ENCODE measurements at places on chromosomes 7 and 10.
A peak's percentile ranks its signal among the peaks of the same experiment; 100 is the strongest.

GRCh38 chr7:24783698-24784097 lies 26.4 kb upstream of the GSDME start:
- DNase-seq: no peak

DNA sequence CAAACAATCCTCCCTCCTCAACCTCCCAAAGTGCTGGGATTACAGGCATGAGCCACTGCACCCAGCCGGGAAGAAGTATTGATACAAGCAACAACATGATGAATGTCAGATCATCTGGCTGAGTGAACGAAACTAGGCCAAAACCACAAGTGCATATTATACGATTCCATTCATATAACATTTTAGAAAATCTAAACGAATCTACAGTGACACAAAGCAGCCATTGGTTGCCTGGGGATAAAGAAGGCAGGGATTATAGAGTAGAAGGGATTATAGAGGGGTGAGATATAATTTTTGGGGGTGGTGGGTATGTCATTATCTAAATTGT lies 11.5 kb upstream of the RHBDD2 start:
- DNase-seq: no peak

DNA sequence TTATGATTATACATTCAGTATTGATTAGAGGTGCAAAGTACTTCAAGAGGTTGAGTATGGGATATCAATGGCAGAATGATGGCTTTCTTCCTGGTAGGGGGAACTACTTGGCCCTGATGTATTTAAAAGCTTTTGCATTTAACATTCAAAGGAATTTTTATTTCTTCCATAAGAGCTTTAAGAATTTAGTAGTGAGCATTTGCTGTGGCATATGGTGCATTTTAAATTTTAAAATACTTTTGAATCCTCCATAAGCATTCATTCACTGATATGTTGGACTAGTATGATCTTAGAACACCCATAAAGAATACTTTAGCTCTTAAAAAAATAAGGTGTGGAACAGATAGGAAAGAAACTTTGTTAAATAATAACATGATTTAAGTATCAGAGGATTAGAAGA lies 191.9 kb upstream of the PPP1R3A start:
- DNase-seq: no peak

- DNase-seq: no peak
Measured at GRCh38 chr10:11036424-11037011, 18.8 kb downstream of the CELF2 start.

DNA sequence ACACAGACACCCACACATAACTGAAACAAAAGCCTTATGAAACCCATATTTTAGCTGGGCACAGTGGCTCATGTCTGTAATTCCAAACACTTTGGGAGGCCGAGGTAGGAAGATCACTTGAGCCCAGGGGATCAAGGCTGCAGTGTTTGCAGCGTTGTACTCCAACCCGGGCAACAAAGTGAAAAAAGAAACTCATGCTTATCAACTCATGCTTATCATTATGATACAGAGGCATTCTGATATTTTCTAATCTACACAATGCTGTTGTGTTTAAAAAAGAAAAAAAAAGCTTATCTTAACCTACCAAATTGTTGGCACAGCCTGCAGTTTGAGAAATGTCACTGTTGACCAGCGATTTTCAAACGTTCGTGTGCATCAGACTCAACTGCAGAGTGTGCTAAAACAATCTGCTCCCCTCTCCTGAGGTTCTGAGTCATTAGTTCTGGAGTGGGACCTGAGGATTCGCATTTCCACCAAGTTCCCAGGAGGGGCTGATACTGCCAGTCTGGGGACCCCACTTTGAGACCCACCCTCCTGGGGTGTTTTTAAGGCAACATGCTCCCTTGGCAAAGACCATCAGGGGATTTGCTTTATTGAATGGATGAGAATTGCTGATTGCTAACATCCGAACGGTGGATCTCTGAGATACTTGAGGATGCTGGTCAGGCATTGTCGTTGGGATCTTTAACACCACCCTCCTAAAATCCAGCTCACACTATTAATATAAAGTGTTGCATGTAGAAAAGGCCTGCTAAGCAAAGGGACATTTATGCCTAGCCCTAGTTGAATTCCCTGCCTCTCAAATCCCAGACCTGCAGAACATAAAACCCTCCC lies 16.2 kb downstream of the CHST3 start:
- DNase-seq: no peak

- DNase-seq: no peak
Measured at GRCh38 chr7:108316708-108317107, 139.5 kb downstream of the NRCAM start.

- no peak for DNase-seq
Measured at GRCh38 chr7:12025246-12025645, 185.8 kb upstream of the TMEM106B start.

- DNase-seq: no peak
Measured at GRCh38 chr10:67770537-67770936, 67.5 kb downstream of the DNAJC12 start.

- DNase-seq: no peak
Measured at GRCh38 chr7:498678-499641, 20.7 kb downstream of the PDGFA start.

DNA sequence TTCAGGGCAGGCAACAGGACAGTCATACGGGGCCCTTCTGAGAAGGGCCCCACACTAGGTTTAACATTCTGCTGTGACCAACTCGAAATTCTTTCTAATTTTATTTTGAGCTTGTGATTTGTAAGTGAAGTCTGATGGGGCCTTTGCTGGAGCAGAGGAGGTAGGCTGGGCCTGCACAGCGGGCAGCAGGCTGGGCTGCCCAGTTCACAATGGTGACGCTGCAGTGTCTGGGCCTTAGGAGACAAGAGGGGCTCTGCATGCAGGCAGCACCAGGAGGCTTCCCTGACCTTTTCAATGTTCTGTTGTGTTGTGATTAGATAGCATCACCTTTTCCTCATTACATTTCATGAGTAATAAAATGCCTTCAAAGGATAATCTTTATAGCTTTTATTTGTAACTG lies 175.1 kb downstream of the CXCL12 start:
- no peak for DNase-seq

DNA sequence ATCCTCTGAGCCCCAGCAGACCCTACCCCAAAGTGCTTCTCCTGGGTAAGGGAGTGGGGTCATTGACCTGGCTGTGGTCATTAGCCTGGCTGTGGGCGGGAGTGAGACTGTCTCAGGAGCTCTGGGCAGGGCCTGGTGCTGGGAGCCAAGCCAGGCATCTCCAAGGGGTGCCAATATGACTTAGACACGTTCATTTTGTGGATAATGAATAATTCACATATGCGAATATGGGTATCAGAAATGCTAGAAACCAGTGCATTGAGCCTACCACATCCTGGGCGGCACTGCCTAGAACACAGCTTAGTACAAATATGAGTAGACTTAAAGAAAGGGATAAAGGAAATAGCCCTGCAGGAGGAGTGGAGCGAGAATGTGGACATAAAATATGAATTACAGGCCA lies 14.4 kb upstream of the SRRM3 start:
- DNase-seq: no peak

DNA sequence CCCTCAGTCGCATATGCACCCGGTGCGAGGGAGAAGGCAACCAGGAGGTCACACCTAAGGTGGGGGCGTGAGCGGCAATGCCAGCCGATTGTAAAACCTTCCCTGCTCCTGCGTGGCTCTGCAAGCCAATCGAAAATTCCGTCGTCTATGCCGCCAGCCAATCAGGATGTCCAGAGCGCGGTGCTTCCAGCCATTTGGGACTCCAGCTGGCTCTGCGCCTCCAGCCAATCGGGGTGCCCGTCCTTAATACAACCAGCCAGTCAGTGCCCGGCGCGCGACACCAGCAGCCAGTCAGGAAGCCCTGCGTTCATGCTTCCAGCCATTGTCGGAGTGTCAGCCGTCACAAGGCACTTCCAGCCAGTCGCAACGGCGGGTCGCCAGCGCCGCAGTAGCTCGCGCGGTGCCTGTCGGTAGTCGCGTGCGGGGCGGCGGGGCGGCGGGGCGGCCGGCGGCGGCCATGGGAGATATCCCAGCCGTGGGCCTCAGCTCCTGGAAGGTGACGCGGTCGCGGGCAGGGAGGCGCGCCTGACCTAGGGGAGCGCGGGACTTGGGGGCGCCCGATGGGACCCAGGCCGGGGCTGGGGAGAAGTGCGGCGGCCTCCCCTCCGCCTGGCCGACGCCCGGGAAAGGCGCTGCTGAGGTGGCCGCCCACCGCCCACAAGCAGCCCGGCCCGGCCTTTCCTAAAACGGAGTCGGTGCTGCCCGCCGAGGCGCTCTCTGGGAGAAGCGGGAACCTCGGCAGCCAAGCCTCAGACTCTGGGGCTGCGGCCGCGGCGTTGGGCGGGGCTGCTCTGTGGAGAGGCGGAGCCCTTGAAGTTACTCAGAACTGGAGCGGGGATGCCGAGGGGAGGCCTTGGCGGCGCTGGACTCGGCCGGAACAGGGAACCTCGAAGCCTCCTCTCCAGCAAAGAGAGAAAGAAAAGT lies at the start of gene AKR1E2:
AKR1E2 (plus strand) TSS at position 340 of the 924 bp plus-strand sequence; CDS start at position 458, 118 bp downstream.
- DNase-seq: peak; percentile 42

DNA sequence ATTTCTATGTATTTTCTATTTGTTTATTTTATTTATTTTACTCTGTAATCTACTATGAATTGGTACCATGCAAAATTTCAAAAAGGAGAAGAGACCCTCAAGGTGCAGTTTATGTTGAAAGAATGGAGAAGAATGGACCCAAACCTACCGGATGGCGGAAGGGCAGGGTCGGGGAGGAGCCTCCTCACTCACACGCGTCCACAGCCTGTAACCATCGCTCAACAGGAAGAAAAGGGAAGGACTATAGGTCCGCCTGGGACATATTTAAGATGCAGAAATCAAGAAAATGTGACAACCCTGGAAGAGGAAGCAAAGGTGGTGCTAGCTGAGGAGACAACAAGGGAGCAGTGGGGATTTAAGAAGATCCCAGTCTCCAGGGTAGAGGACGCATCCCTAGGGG lies 158.4 kb downstream of the COBL start:
- DNase-seq: no peak

DNA sequence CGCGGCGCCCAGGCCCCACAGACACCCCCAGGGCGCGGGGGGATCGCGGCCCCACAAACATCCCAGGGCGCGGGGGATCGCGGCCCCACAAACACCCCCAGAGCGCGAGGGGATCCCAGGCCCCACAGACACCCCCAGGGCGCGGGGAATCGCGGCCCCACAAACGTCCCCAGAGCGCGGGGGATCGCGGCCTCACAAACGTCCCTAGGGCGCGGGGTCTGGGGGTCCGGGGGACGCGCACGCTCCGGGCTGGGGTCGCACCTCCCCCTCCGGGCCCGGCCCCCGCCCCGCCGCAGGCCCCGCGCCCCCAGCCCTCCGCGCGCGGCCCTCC lies 382 bp downstream of the DIP2C start:
- no peak for DNase-seq

- no peak for DNase-seq
Measured at GRCh38 chr10:130652544-130652943, 516.4 kb downstream of the GLRX3 start.

DNA sequence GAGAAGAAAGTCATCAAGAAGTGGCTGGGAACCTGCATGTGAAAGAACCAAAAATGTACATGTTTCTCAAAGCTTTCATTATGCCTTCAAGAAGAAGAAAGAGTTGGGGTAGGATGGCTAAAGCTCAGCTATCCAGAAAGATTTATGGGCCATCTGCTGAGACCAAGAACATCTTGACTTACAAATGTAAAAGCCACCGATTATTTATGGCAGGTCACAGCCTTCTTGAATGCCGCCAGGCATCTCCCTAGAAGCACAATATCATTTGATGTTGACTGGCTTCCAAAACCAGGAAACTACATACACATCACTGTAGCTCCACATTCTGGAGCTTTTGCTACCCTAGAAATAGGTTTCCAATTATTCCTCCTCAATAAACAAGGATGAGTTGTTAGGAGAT lies 254.2 kb upstream of the AOAH start:
- DNase-seq: no peak

DNA sequence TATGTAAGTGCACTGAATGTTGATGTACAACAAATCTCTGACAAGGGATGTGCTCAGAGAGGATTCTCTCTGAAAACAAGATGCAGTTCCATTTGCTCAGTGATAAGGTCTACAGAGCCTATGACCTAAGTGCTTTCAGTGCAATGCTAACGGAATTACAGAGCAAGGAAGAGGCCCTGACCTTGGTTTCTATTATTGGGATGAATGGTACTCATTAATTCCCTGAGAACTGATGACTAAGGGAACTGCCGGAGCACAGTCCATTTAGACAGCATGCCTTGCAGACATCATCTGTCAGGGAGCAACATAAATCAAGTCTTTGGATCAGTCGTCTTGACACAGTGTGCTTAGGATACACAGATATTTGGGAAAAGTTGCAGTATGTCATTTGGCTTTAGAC lies 340.8 kb downstream of the PHTF2 start:
- no peak for DNase-seq

- DNase-seq: no peak
Measured at GRCh38 chr10:49733866-49734265, 28.3 kb downstream of the OGDHL start.

- no peak for DNase-seq
Measured at GRCh38 chr10:113028456-113029440, 78.7 kb downstream of the TCF7L2 start.

DNA sequence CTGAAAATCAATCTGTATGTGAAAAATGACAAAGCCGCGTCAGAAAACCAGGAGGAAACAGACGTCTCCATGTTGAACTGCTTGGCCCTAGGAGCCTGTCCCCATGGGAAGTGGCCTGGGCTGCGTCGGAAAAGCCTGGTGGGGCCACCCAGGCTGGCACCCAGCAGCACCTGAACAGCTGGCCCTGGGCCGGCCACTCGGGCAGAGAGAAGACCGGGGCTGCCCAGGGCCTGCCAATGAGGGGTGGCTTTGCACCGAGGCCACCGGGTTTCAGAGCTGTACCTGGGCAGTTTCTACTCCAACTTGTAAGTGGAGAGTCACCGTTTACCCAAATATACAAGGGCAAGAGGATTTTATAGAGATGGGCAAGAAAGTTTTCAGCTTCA lies 1.1 kb upstream of the FUOM start:
- DNase-seq: no peak

GRCh38 chr10:24009736-24010135 lies 199.2 kb upstream of the KIAA1217 start:
- DNase-seq: no peak

GRCh38 chr10:70742537-70743429 lies 42.4 kb downstream of the TBATA start:
- no peak for DNase-seq

GRCh38 chr10:22682237-22683139 lies 31.9 kb downstream of the PIP4K2A start:
- no peak for DNase-seq

DNA sequence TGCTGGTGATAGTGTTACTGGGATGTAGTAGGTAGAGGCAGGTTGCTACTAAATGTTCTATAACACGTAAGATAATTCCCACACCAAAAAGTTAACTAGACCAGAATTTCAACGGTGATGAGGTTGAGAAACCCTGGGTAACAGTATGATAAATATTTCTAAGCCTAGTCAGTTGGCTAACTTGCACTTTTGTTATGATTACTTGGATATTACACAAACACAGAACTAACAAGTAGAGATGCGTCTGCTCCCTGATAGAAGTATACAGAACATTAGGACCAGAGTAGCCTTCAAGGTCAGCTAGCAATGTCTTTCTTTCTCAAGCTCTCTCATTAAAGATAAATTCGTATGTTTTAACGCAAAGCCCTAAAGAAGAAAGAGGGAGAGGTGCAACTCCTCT lies 86.2 kb upstream of the FZD8 start:
- DNase-seq: no peak

- no peak for DNase-seq
Measured at GRCh38 chr10:32232378-32232777, 114.6 kb downstream of the EPC1 start.
